Fibroblast of the conjunctiva (primary cell): ENCODE measurements at places on chromosomes 3 and 15.

GRCh38 chr3:77392181-77392580 is 352.3 kb downstream of the ROBO2 start:
- no peak for DNase-seq

- no peak for DNase-seq
Observed at GRCh38 chr15:57639306-57639705, 47.6 kb downstream of the MYZAP start.

GRCh38 chr3:42498791-42499477 is 3.5 kb upstream of the VIPR1 start:
- no peak for DNase-seq

DNA sequence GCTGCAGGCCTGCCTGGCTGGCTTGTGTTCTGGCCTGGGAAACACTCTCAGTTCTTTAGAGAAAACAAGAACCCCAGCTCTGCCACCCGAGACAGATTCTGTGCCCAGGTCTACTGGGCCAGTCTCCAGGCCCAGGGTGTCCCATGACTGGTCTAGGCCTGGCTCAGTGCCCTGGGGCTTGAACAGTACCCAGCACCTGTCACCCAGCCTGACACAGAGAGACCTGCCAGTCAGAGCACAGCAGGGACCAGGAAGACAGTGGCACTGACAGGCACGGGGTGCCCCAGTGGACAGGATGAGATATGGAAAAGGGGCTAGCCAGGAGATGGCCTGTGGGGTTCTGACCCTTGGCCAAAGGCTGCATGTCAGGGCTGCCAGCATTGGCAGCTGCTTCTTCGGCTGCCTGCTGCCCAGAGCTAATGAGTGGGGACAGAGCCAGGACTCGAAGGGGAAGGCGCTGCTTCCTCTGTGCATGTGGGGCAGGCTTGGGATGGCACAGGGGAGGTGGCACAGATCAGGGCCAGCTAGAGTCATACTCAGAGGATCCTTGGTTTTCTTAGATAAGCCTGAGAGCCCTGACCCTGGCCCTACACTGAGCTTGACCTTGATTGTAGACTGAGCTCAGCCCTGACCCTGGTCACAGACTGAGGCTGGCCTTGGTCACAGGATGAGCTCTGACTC is 15.1 kb downstream of the CCDC33 start:
- DNase-seq = no peak

DNA sequence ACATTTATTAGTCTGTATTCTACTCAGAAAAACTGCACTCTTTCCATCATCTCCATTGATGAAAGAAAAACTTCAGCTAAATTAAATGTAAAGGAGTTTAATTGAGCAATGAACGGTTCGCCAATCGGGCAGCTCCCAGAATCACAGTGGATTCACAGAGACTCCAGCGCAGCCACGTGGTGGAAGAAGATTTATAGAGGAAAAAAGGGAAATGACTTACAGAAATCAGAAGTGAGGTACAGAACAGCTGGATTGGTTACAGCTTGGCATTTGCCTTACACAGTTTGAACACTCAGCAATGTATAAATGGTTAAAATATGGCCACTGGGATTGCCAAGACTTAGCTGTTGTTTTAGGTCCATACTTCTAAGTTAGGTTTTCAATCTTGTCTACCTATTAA is 2.8 kb upstream of the SUCLG2 start:
- no peak for DNase-seq

- DNase-seq = peak; percentile 23
Observed at GRCh38 chr15:31758126-31758525, 272.2 kb upstream of the CHRNA7 start.

- DNase-seq = peak; percentile 55
Observed at GRCh38 chr15:89760303-89761008, 9.4 kb upstream of the MESP1 start.

DNA sequence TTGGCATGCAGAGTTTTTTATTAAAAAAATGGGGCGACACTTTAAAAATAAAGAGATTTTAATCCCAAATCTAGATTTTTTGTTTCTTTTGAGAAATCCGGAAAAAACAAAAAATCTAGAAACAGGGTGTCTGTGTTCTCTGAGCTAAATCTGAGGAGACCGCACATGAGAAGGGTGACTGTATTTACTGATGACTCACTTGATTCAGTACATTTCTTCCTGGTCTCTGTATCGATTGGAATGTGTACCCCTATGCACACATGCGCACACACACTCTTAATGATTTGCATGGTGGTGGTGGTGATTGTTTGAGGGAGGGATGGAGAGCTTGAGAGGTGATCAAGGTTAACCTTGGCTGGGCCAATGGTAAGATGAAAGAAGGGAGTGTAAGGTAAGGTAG is 443.1 kb upstream of the THRB start:
- no peak for DNase-seq

GRCh38 chr3:132984181-132984580 is 54.0 kb upstream of the TMEM108 start:
- DNase-seq = no peak
